ENCODE measurements at places on chromosomes 6 and 20.

GRCh38 chr6:143822584-143823024 lies 20.5 kb upstream of the LTV1 start:
- no peak for DNase-seq

DNA sequence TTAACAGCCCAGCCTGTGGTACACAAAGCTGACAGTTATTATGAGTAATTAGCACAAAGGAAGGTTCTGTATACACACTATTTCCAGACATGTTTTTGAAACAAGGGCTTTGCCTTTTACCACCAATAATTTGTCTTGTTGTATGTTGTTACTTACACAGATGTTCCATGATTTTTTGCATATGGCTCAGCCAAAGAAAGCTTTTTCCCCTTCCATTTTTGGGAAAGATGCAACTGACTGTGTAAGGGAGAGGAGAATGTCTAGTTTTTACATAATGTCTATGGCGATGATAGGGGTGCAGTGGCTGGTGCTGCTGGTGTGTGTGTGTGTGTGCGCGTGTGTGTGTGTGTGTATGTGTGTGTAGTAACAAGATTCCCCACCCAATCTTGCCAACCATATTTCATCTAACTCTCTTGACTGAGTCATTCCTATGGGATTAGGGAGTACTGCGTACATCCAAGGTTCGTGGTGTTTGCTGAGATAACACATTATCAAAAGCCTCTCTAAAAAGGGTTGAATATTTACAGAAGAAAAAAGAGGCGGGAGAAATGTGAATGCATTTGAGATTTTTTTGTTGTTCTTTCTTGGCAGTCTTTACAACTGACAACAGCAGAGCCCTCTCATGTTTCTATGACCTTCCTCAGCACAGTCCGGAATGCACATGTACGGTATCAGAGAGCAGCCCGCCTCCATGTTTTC lies 192.2 kb downstream of the GMPR start:
- no peak for DNase-seq

- no peak for DNase-seq
These were observed 2.9 kb downstream of the FKBP1A start for GRCh38 chr20:1389703-1390580.

DNA sequence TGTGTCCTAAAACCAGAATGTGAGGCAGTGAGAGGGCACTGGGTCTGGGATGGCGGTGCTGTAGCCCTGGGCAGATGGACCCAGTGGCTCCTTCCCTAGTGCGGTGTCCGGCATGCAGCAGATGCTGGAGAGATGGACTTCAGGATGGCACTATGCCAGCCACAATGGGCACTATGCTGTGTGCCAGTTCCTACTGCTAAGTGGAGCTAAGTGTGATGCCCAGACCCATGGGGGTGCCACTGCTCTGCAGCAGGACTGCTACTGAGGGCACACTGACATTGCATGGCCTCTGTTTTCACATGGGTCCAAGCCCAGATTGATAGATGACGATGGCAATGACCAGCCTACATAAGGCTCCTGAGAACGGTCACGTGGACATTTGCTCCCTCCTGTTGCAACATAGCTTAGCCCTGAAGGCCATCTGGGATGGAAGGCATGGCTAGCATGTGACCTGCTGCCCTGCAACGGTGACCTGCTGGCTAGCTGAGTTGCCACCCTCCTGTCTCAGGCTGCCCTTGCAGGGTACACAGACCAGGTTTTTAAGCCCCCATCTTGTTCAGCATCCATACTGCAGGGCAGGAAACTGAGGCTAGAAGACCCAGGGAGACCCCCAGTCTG lies 31.3 kb upstream of the KCNK16 start:
- no peak for DNase-seq

- DNase-seq, result peak; percentile 21
These were observed 164.9 kb upstream of the RREB1 start for GRCh38 chr6:6942831-6943230.

GRCh38 chr6:12602951-12603672 lies 113.5 kb upstream of the PHACTR1 start:
- no peak for DNase-seq

GRCh38 chr6:41286544-41287346 lies at the start of gene TREM1:
Gene TREM1, minus strand, starts transcription at chr6:41286682. Its CDS starts 27 bp downstream, at chr6:41286655.
- no peak for DNase-seq

DNA sequence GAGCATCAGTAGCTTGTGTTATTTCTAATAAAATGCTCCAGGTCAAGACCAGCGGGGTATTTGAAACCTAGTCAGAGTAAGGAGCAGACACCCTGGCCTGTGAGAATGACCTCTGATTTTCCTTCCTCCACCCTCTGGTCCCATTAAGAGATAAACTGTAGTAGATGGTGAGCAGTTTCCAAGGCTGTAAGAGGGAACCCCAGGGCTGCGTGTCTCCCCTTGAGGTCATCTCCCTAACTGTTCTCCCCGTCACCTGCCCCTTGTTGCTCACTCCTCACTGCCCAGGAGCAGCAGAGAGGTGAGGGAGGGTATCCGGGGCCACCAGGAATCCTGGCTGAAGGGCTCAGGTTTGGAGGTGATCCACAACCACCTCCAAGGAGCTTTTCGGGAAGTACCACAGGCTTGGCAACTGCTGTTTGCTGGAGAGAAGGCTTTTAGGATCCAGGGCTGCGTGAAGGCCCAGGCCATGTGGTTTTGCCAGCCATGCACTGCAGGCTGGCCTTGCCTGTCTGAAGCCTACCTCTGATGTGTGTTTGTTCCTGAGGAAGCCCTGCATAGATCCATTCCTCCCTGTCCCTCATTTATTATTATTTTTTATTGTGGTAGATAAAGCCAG lies 62.5 kb downstream of the RREB1 start:
- no peak for DNase-seq

GRCh38 chr6:73870907-73871306 lies 174.9 kb downstream of the CD109 start:
- DNase-seq, result no peak

- no peak for DNase-seq
These were observed 47.6 kb downstream of the TNFAIP3 start for GRCh38 chr6:137914530-137915193.

GRCh38 chr6:75512591-75512990 lies 19.0 kb upstream of the FILIP1 start:
- DNase-seq, result no peak

DNA sequence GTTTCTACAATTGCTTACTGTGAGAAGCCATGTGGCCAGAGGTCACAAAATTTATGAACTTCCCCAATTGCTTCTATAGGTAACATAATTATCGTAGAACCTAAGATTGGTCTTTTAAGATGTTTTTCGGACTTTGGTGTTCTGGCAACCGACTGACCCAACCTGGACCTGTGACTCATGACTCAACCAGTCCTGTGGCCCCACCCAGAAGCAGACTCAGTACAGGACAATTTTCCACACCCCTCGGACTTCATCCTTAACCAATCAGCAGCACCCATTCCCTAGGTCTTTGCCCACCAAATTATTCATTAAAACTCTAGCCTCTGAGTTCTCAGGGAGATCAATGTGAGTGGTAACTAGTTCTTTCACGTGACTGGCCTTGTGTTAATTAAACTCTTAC lies 26.4 kb upstream of the AKAP12 start:
- no peak for DNase-seq

DNA sequence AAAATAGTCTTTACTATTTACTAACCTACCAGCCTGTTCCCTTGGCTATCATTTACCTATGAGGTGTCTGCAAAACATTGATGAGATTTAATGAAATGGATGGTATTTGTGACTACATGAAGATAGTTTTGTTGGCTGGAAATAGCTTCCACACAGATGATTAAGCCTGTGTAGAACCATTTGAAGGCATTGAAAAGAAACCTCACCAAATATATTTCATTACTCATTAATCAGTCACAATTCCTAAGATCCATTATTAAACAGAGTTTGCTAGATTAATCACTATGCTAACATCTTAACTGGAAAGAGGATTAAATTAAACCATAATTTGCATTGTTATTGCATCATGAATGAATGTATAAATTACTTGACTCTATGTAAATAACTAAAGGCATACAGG lies 560.3 kb downstream of the BMP2 start:
- no peak for DNase-seq

DNA sequence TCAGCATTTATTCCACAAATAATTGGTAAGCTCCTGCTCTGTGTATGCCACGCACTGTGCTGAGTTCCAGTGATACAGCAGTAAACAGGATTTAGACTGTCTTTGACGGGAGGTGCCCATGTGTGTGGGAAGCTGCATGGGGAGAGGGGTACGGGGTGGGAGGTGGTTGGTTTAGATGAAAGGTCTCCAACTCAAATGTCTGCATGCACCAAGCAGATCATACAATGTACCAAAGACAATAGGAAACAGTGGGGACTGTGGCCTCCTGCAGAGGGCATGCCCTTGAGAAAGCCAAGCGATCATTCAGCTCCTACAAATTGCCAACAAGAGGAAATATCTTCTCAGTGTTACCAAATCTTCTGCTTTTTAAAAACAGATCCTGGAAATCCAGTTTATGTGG lies 36.1 kb downstream of the SLC22A2 start:
- no peak for DNase-seq

DNA sequence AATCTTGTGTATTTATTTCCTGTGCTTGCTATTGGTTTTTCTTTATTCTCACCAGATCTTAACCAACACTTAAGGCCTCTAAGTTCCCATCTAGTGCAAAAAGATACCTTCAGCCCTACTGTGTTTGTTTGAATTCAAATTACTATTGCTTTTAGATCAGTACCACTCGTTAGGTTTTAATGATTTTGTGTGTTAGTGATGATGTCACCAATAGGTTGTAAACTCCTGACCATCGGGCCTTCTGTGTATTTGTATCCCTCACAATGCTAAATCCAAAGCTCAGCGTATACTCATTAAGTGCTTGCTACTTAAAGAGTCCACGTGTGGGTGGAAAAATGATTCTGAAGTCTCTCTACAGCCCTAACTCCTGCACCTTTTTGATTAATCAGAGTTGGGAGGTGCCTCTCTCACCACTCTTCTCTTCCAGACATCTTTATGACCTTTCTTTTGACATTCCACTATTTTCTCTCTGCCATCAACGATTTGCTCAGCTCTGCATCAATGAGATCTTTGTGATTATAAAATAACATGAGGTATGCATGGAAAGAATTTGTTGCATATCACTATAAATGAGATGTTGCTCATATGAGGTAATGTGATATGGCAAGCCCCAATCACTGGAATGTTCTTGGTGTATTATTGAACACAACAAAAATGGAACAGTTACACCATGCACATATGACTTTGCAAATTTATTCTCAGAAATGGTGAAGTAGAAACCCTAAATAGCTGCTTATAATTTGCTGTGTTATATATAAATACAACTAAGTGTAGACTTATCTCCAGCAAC lies 55.1 kb upstream of the LAMA2 start:
- DNase-seq, result no peak

GRCh38 chr20:39310363-39310995 lies 348.3 kb downstream of the DHX35 start:
- no peak for DNase-seq

- no peak for DNase-seq
These were observed 65.5 kb upstream of the PRL start for GRCh38 chr6:22362361-22362760.

- no peak for DNase-seq
These were observed 18.8 kb upstream of the BACH2 start for GRCh38 chr6:90315354-90315950.

DNA sequence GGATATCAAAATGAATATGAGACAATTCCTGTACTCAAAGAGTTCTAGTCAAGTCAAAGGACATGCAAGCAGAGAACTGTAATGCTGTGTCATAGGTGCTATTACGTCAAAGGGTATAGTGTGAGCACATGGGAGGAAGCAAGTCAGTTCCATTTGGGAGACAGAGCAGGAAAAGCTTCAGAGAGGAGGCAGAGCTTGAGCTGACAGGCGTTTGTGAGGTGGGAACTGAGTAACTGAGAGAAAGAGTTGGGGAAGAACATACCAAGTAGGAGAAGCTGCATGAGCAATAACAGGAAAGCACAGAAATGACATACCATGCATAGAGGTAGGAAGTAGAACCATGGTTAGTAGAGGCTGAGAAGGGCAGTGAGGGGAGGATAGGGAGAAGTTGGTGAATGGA lies 15.2 kb upstream of the SSR1 start:
- no peak for DNase-seq

GRCh38 chr20:46991168-46991567 lies 96.5 kb downstream of the EYA2 start:
- no peak for DNase-seq

GRCh38 chr6:100433726-100434435 lies 30.8 kb downstream of the SIM1 start:
- no peak for DNase-seq

GRCh38 chr6:115865914-115866313 lies 194.8 kb downstream of the FRK start:
- no peak for DNase-seq

DNA sequence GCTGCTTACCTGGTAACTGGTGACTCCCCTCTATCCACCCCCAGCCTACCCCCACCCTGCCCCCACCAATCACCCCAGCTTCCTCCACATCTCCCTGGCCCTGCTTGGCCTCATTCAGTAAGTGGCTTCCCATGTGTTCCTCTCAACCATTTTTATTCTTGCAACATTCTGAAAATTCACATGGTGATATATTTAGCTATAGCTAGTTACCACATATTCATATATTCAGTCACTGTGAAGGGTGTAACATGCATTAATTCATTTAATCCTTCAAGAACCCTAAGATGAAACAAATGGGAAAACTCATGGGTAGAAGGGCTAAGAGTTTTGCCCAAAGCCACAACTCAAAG lies 95.4 kb upstream of the CEP85L start:
- no peak for DNase-seq

GRCh38 chr20:25251019-25251418 lies 3.1 kb downstream of the PYGB start:
- no peak for DNase-seq

- no peak for DNase-seq
These were observed 688.6 kb downstream of the CBLN4 start for GRCh38 chr20:55316753-55317152.

GRCh38 chr6:125480571-125480970 lies 178.8 kb upstream of the HDDC2 start:
- DNase-seq, result no peak

GRCh38 chr6:36906539-36907325 lies 21.0 kb downstream of the C6orf89 start:
- no peak for DNase-seq

GRCh38 chr6:63475707-63476106 lies 96.6 kb upstream of the LOC128125822 start:
- no peak for DNase-seq

GRCh38 chr6:36692220-36692619 lies 5.4 kb upstream of the RAB44 start:
- no peak for DNase-seq

DNA sequence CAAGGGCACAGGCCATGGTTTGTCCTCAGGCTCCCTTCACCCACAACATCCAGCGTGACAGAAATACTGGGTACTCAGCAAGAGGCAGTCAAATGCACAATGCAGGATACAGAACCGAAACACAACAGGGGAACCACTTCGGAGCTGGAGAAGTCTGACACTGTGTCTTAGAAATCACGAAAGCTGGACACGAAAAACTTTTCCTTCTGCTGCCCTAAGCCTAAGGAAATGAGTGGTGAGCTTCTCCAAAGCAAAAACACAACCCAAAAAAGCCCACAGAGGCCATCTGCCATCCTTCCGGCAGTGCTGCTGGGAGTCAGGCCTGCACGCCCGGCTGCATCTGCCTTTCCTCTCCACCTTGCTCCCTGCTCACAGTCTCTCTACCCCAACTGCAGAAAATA lies 106.3 kb downstream of the SLC23A2 start:
- no peak for DNase-seq
